ENCODE measurements at places on chromosomes 6 and 20. TPM values are rescaled to one million over a fixed set of nuclear protein-coding genes. Genes with fewer than 3 reads are reported as not detected.

DNA sequence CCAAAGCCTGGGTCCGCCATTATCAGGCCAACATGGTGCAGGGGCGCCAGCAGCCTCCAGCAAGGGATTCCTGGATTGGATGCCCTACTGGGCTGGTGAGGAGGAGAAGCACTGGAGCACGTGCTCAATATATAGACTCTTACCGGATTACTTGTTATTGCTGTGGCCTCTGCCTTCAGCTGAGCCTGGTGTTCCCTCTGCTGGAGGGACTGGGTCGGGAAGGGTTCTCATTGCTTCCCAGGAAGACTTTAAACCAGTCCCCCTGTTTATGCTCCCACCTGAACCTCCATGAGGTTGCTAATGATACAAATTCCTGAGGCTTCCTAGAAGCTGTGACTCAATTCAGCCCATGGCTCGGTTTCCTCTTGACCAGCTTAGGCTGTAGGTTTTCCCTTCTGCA, 186.7 kb upstream of the ARID1B start:
- no peak for DNase-seq

Gene DDO
- not detected for total RNA-seq

Gene HRH3
- total RNA-seq: not detected

Gene CST1
- not detected for total RNA-seq

GRCh38 chr6:49531774-49532569, 18.5 kb upstream of the C6orf141 start:
- DNase-seq: no peak
